ENCODE measurements at places on chromosomes 3 and 15.

DNA sequence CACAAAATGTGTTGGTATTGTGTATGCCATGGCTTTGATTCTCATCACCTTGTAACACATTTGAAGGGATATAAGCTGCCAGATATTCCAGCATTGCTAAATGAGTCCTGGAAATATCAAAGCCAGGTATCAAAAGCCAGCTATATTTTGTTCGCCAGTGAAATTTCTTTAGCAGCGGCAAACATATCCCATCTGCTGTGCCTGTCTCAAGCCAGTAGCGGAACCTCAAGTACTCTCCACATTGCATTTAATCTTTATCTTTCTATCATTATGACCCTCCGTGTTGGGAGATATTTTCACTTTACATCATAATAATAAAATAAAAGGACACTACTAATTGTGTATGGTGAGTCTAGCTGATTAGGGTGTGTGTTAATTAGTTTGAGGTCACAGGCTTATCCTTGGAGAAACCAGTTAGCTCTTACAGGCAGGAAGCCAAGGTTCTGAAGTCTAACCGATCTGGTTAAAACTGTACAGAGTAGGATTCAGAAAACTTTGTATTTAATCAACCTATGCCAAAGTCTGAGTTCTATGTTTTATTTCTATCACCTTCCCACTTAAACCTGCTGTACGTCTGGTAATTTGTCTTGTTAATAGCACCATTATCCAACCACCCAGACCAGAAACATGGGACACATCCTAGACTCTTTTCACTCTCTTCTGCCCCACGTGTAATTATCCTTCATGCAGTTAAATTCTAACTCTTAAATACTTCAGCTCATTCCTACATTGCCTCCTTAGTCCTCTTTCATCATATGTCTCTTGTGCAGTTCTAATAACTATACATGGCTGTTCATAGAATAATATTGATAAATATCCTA, 14.5 kb downstream of the TIPARP start:
- DNase-seq, result no peak

DNA sequence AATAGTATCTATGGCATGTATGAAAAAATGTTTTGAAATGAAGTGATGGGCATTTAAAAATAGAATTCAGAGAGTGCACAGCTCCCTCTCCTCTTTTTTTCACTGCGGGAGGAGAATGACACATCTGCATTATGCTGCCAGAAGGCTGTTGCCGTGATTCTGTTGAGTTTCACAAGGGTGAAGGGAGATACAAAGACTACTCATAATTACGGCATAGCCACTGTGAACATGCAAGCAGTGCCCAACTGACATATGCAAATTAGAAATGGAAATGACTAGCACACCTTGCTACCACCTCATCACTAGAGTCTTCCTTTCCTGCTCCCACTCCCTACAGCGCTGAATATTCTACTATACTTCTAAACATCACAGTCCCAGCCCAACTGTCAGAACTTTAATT, 20.1 kb downstream of the IFT57 start:
- no peak for DNase-seq

- DNase-seq, result no peak
Observed at GRCh38 chr3:66014651-66015050, 24.1 kb downstream of the MAGI1 start.

- DNase-seq, result no peak
Observed at GRCh38 chr15:39336926-39337325, 244.0 kb upstream of the THBS1 start.

- no peak for DNase-seq
Observed at GRCh38 chr3:114127517-114127916, 51.3 kb downstream of the DRD3 start.

DNA sequence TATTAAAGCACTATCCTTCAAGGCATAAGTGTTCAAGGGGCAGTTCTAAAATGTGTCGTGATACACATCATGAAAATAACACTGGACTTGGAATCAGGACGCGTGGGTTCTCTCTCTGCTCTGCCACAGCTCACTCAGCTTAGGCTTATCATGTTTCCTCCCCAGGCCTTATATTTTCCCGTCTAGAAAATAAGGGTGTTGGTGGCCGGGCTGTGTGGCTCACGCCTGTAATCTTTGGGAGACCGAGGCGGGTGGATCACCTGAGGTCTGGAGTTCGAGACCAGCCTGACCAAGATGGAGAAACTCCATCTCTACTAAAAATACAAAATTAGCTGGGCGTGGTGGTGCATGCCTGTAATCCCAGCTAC, 223.0 kb downstream of the OPA1 start:
- DNase-seq, result no peak

DNA sequence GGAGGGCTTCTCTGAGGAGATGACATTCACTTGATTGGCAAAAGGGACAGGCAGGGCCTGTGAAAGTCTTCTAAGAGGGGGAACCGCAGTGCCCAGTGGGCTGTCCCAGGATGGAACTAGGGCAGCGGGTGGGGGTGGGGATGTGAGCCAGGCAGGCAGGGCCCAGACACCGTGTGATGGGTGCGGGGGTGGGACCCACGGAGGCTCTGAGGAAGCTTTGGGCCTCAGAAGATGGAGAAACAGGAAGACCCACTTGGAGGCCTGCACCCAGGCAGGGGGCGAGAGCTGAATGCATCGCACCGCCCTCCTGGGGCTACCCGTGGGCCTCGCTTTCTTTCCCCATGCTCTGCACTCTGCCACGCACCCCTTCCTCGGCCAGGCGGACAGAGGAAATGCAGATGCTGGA, 32.9 kb upstream of the ACAD9 start:
- DNase-seq, result peak; percentile 85

DNA sequence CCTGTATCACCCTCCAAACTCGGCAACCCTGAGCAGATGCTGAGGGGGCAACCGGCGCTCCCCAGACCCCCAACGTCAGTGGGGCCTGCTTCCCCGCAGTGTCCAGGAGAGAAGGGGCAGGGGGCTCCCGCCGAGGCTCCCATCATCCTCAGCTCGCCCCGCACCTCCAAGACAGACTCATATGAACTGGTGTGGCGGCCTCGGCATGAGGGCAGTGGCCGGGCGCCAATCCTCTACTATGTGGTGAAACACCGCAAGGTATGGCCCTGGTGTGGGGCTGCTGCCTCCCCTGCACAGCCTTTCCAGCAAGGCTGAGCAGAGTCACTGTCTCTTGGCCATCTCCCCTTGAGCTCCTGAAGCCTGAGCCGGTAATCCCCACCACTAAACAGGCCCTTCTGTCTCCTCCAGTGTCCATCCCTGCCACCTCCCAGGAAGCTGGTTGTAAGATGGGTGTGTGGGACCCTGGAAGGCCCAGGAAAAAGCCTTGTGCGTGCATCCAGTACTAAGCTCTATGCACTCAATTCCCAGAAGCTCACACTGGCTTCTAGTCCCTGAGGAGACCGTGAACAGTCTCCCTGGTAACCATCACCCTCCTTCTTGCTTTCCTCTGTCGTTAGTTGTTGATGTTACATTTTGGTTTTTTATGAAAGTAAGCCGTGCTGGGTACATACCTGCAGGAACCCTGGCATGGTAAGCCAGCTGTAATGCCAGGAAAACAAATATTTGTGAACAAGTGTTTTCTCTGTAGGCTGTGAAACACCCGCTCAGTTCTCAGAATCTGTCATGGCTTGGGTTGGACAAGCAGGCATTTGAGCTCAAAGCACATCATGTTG, 63.3 kb downstream of the BOC start:
- DNase-seq, result no peak

DNA sequence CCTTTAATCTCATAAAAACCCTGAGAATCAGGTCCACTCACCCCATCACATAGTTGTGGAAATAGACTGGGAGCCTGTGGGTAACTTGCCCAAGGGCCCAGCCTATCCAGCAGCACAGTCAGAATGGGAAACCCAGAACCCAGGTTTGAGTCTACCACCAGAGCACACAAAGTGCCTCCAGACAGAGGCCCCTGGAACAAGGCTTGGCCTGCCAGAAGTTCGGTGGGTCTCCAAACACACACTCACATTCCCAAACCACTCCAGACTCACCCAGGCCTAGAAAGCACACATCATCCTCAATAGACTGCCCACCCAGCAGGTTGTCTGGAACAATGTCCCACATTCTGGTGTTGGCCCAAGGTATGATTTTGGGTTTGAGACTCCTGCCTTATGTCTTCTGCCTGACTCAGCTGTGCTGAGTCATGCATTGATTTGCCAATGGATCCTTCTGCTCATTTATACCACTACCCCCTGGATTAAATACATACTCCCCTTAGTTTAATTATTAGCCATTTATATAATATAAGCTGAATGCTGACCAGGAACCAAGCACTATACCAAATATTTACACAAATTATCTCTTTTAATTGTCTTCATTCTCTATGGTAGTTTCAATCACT, 4.5 kb downstream of the SLC12A8 start:
- no peak for DNase-seq

DNA sequence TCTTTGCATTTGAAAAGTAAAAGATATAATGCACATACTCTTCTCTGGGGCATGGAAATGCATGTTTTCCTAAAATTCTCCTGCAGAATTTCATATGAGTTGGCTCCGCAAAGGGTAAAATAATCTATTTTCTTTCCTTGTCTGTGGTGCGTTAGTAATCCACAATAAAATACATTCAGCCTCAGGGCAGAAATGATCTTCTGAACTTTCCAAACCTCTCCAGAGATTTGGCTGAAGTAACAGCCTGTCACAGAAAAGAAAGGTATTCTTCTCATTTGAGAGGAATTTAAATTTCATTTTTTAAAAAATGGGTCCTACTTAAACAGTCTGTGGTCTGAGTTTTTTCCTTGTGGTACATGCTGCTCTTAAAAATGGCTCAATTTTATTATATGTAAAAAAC, 182.7 kb upstream of the DCBLD2 start:
- DNase-seq, result no peak

- DNase-seq, result no peak
Observed at GRCh38 chr3:65914032-65914739, 124.5 kb downstream of the MAGI1 start.

Data from suppressor macrophage treated with lipopolysaccharide for 1 hour (primary cell).